Activated CD8-positive, alpha-beta memory T cell treated with anti-CD3 and anti-CD28 coated beads, Interleukin-2, amount 50 U/mL, for 4 hours (primary cell): ENCODE measurements at places on chromosomes 5 and 9.
A peak's percentile ranks its signal among the peaks of the same experiment; 100 is the strongest.

DNA sequence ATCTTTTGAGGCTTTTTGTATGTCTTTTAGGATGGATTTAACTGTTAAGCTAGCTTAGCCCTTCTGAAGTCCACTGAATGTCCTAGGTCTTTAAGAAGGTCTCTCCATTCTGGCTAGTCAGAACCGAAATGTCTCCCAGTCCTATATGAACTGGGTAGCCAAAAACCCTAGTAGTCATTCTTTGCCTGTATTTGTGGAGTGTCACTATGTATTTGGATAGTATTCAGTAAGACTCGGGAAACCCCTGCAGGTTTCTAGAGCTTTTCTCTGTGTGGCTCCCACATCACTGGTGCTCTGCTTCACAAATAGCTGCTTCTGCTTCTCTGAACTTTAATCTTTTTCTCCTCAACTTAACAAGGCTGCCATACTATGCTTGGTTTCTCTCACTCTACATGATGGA, 68.0 kb downstream of the RIC1 start:
- no peak for DNase-seq

- peak; percentile 8 for DNase-seq
Measured at GRCh38 chr9:61671276-61671973, 481.6 kb downstream of the SPATA31A7 start.

DNA sequence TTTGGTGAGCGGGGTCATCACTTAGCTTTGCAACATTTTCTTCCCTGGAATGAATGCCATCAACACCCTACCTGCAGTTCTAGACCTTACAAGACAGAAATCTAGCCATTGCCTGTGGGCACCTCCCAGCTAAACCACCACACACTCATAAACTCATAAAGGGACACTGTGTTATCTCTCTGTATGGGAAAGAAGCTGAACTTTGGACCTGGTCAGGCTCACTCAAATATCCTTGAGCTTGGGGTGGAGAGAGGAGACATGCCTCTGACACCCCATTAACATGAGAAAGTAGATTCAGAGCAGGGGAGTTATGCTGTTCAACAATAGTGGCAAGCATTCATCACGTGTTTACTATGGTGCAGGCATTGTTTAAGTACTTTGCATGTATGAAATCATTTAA, 205.6 kb downstream of the ZNF462 start:
- no peak for DNase-seq

GRCh38 chr9:127498298-127498697, 47.0 kb downstream of the LRSAM1 start:
- no peak for DNase-seq

DNA sequence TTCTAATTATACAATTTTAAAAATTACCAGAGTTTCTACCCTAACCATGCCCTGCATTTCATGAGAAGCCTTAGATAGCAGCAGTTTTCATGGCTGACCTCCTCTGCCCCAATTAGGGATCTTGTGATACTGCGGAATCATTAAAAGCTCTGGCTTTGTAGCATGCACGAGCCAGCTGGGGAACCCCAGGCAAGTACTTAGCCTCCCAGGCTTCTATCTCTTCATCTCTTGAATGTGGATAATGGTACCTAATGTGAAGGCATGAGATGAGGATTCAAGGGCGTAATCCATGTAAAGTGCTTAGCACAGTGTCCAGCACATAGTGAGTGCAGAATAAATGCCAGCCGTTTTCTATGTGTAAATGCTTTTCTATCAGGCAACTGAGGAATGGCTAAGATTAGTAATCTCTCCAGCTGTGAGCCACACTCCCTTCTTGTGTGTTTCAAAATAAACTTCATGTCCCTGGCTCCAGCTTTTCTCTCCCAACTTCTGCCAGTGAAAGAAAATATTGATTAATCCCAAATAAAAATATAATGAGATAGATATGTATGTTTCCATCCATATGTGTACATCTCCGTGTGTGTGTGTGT, 88.4 kb downstream of the APBA1 start:
- DNase-seq: no peak

DNA sequence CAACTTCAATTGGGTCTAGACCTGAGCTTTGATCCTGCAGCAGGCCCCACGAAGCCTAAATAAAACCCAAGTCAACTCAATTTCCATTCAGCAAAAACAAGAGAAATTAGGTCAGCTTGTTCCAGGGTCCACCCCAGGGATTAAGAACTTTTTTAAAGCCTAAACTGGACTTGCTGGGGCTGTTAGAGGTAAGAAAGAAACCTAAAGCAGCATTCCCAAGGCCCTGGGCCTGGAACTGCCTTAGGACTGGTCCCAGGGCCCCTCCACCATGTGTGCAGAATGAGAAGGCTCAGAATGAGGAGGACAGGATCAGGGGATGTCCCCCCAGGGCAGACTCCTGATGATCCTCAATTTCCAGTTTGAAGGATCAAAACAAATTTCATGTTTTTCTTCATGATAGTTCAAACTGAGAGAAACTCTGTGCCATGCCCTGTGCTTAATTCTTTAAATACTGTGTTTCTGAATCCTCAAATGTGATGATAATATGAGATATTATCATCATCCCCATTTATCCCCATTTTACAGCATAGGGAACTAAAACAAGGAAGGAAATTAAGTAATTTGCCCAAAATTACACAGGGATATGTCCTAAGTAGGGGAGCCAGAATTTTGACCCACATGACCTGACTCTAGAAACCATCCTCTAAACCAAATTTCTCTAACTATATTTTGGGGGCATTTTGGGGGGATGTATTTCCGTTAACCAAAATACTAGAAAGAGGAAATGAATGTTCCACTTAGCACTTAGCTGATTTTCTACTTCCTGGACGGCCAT, 64.5 kb downstream of the DENND1A start:
- no peak for DNase-seq

DNA sequence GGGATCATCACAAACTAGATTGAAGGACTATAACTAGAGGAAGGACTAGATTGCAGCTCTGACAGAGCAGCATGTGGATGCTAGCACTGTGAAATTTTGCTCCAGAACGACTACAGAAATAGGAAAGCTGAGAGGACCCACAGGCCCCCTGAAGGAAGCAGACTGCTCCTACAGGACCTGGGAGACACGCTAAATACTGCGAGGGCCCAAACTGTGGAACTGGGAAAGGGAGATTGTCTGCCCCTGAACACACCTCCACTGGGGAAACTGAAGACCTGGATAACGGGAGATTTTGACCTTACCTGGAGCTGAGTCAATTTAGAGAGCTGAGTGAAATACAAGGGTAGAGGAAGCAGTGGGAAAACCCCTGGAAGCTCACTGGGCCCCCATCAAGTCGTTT, 19.2 kb downstream of the TRIM36 start:
- no peak for DNase-seq

- DNase-seq: no peak
Measured at GRCh38 chr9:129486756-129487657, 133.9 kb downstream of the C9orf50 start.

DNA sequence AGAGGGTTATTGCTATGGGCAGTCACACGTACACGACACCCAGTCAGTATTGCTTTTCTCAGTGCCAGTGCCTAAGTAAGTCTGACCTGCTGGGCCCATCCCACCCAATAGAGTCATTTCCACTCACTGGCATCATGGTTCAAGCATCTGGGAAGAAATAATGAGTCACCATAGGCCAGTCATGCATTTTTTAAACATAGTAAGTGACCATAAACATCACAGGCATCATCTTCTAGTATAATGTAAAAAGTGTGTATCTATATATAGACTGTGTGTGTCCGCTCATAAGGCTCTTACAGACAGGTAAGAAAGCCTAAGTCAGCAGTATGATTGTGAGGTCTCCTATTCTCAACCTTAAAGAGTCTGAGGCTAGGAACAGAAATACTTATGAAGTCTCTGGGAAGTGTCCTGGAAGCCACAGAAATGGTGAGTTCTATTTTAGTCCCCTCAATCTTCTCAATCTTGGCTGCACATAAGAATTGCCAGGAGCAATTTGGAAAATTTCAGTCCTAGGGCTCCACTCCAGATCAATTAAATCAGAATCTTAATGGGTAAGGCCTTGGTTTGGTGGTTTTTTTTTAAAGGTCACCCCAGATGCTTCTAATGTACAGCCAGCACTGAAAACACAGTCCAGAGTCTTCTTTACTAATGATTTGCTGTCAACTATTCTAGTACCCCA, 65.2 kb downstream of the ZNF366 start:
- DNase-seq: no peak

- no peak for DNase-seq
Measured at GRCh38 chr5:153543959-153544470, 53.5 kb downstream of the GRIA1 start.

DNA sequence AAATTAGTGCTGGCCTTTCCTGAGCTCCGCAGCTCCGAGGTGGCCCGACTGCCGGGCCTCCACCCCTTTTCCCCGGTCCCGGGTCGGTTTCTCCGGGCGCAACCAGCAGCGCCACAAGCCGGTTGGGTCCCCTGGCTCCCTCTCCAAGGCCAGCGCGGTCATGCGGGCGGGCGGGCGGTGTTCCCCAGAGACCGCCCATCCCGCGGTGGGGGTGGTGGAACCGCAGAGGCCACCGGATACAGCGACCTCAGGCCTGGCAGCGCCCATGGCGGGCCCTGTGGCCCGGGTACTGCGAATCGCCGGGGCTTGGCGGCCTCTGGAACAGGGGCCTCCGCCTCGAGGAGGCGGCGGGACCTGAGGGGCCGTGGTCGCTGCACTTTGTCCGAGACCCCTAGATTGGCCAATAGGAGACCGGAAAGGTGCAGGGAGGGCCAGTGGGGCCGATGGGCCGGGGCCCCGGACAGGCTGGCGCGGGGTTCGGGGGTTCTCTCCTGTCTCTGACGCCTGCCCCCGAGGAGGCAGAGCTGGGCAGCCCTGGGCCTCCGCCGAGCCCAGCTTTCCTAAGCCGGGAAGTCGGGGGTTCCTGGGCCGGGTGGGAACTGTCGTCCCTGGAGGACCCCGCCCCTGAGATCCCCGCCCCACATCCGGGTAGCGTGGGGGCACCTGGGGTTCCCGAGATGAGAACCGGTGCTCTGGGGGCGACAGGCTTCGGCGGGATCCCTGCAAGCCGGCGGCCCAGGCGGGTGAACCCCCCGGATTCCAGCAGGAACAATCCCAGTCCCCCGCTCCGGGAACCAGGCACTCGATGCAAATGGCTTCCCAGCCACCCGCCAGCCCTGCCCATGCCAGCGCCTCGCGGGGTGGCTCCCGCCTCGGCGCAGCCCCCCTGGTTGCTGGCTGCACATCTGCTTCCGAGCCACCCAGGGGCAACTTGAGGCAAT, 293.9 kb downstream of the ZSWIM6 start:
- peak; percentile 23 for DNase-seq

DNA sequence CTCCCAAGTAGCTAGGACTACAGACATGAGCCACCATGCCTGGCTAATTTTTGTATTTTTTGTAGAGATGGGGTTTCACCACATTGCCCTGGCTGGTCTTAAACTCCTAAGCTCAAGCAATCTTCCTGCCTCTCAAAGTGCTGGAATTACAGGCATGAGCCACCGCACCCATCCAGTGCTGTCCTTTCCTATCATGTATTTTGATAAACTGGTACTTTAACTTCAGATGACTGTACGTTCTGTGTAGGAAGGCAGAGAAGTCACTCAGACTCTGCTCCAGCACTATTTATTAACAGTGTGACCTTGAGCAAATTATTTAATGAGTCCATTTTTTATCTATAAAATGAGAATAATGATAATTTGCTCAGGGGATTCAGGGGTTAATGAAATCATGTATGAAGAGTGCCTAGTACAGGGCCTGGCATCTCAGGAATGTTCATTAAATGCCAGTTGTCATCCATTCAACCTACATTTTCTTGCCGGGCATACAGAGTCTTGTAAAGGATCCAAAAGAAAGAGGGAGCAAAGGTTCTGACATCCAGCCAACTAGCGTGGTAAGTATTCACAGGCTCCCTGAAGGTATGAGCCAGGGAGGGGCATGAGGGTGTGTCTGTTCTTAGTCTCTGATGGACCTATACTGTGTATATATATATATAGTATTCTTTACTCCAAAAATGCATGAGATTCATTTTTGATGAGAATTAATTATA, 201.9 kb downstream of the PBX3 start:
- no peak for DNase-seq

- no peak for DNase-seq
Measured at GRCh38 chr5:39570403-39571027, 145.7 kb upstream of the DAB2 start.

DNA sequence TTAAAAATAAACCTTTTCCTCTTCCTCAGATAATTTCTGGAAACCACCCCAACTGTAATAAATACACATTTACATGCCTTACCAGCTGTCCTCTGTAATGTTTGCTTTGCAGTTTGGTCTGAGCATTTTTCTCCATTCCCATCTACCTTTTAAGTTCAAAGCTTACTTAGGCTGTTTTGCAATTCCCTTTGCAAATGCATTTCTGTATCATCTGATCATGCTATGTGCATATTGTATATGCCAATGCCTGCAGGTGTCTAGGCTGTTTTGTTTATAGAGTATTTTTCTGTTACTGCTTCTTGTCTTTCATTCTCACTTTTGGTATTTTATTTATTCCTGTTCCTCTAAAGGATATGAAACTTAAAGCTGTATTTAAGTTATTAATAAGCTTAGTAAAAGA, 86.3 kb downstream of the SLC44A1 start:
- DNase-seq: no peak

- no peak for DNase-seq
Measured at GRCh38 chr5:143541943-143542797, 138.7 kb upstream of the NR3C1 start.

GRCh38 chr9:78365748-78366697, 69.1 kb downstream of the PSAT1 start:
- no peak for DNase-seq

DNA sequence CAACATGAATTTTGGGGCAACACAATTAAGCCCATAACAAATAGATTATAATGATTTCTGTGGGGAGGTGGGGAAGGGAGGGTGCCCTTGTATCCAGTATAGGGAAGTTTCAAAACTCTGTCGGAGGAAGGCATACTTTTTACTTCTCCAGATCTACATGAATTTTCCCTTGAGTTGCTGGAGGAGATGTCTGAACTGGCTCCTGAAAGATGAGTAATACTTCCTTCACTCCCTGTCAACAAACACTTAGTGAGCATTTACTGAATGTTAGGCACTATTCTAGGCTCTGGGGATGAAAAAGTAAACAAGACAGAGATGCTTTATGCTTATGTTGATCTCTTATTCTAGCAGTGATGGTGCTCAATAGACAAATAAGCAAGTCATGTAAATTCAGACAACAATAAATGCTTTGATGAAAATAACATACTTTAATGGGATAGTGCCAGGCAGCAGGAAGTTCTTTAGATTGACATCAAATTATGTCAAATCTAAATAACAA, 197.9 kb upstream of the ANKH start:
- DNase-seq: no peak

DNA sequence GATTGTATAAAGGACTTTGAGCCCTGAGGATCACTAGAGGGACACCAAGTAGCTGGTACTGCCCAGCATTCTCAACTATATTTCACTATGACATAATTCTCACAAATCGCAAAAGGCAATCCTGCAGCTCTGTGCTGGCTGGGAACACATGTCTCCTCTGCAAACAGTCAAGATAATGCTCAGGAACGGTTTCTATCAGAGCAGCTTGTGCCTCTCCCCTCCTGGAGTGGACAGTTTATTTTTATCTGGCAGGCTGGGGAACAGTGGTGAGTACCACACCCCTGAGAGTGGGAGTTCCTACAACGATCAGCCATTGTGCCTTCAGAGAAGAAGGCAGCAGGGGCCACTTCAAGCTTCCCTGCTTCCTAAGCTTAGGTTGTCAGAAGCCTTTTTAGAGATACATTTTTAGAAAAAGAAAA, 65.8 kb downstream of the ERAP1 start:
- DNase-seq: no peak

GRCh38 chr5:133779828-133780475, 167.6 kb upstream of the FSTL4 start:
- DNase-seq: no peak
